ENCODE measurements at places on chromosomes 5 and 9.

GRCh38 chr5:44389090-44389822 is at the start of gene FGF10:
TSS of gene FGF10 (minus strand) at chr5:44389420. CDS start at chr5:44388682, 738 bp downstream.
- DNase-seq, result no peak

DNA sequence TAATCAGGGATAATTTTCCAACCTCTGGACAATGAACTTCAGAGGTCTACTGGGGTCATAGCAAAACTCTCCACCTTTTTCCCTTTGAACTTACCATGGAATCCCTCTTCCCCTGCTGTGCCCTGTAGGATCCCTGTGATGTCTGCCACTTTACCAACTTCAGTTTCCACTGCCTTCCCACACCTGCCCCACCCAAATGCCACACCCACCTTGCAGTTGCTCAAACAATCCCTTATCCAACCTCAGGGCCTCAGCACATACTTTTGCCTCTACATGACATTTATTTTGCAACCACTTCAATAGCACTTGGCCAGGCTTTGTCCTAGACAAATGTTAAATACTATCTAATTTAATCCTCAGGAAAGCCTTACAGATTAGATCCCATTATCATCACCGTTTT is 463.7 kb upstream of the WWC1 start:
- peak; percentile 35 for DNase-seq

- DNase-seq, result no peak
These were observed 1.4 kb downstream of the GRIN1 start for GRCh38 chr9:137140151-137141012.

GRCh38 chr9:32395510-32396216 is 11.2 kb downstream of the ACO1 start:
- DNase-seq, result peak; percentile 95

GRCh38 chr9:130445268-130445983 is 665 bp downstream of the ASS1 start:
- DNase-seq, result peak; percentile 72

- no peak for DNase-seq
These were observed 92.0 kb upstream of the IRX4 start for GRCh38 chr5:1974501-1975405.

GRCh38 chr9:127093319-127094020 is 29.0 kb downstream of the ANGPTL2 start:
- no peak for DNase-seq

DNA sequence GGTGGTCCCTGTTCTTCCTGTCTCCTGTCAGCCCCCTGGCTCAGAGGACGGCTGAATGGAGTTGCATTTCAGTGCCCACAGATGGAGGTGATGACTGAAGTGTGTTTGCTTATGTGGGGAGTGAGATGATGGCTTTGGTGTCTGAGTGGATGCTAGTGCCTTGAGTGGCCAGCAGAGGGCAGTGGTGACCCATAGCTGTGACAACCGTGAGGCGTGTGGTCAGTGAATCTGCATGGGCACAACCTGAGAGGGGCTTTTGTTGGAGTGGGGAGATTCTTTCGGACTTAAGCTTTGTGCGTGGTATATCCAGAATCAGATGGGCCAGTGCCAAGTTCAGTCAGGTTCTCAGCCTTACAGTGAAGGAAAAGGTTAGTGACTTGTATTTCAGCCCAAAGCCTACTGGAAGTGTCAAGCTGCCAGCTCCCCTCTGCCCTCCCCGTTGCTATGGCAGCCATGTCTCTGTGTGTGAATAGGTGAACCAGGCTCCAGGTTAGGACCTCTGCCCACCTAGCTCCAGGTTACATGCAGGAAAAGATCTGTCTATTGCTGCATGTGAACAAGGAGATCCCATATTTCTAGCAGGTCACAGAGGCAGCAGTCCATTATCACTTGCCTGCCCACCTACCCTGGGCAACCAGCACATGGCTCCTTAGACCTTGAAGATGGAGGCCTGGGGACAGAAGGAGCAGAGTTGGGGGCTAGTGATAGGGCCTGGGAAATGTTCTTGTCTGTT is 14.7 kb upstream of the CXXC5 start:
- peak; percentile 67 for DNase-seq

DNA sequence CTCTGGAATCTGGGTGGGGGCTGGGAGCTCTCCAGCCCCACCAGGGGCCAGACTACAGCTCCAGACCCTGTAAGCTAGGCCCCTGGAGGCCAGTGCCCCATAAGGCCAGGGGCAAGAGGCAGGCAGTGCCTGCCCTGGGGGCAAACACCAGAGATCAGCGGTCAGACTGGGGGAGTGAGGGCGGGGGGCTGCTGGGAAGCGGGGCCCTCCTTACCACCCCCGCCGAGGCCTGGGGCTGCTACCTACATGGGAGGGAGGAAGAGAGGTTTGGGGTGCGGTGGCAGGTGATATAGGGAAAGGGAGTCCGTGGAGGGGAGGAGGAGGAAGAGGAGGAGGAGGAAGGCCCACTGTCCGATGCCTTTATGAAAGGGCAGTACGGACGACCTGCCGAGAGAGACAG is 12.7 kb downstream of the PRR7 start:
- DNase-seq, result no peak

GRCh38 chr9:68750255-68750654 is 45.2 kb downstream of the PIP5K1B start:
- no peak for DNase-seq

- no peak for DNase-seq
These were observed 197.0 kb downstream of the DRD1 start for GRCh38 chr5:175246889-175247520.

GRCh38 chr5:74938250-74938933 is 72.2 kb upstream of the FAM169A start:
- DNase-seq, result peak; percentile 52

GRCh38 chr9:69594180-69594579 is 78.0 kb downstream of the APBA1 start:
- DNase-seq, result no peak

GRCh38 chr5:134053314-134053839 is 48.6 kb upstream of the VDAC1 start:
- no peak for DNase-seq

GRCh38 chr5:3034881-3035280 is 283.4 kb upstream of the IRX2 start:
- DNase-seq, result no peak

GRCh38 chr9:119343059-119343990 is 25.9 kb downstream of the BRINP1 start:
- no peak for DNase-seq

DNA sequence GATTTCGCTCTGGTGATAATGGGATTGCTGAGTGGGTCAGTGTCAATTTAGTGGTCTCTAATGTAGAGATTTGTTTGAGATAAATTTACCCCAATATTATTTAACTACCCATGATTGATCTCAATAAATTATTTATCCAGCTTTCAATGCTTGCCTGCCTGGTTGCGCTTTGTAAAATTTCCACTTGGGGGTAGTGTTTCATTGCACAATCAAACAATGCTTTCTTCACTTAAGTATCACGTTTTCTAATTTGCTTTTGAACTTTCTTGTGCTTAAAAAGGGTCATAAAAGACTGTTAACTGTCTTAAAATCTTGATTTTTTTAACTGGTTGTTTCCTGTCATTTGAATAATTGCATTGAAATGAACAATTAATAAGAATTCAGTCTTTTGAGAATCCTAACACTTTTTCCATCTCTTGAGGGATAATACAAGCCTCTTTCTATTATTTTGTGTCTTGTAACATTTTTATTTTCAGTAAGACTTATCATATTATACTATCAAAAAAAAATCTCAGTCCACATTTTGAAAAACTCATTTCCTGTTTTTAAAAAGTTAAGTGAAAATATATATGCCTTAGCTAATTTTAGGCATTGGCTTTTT is 18.7 kb downstream of the HSD17B4 start:
- DNase-seq, result peak; percentile 41

DNA sequence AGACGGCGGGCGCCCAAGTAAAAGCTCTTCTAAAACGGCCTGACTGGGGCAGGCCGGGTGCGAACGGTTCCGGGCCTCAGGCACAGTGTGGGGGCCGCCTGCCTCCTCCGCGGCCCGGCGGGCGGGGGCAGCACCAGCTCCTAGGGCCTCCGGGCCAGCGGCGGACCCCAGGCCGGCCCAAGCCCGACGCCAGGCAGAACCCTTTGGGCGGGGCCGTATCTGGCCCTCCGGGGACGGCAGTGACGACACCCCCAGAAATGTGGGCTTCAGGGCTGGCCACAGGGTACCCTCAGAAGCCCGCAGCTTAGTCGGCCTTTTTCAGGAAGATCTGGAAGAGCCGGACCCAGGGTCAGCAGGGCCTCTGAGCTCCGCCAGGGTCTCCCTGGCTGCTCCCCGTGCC is 4.0 kb downstream of the LTC4S start:
- DNase-seq, result no peak

DNA sequence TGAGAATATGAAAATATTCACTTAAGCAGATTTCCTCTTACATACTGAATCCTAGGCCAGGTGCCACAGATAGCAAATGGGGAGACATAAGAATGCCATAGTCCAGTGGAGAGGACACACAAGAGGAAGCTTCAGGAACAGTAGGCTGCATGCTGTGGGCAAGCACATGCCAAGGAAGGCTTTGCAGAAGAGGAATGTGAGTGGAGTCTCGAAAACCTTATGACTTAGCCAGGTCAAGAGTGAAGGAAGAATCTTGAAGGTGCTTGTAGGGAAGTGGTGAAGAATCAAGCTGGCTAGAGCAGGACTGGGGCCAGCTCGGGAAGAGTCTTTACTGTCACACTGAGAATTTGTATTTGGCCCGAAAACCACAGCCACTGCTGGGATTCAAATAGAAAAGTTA is 20.4 kb downstream of the RPS23 start:
- no peak for DNase-seq

DNA sequence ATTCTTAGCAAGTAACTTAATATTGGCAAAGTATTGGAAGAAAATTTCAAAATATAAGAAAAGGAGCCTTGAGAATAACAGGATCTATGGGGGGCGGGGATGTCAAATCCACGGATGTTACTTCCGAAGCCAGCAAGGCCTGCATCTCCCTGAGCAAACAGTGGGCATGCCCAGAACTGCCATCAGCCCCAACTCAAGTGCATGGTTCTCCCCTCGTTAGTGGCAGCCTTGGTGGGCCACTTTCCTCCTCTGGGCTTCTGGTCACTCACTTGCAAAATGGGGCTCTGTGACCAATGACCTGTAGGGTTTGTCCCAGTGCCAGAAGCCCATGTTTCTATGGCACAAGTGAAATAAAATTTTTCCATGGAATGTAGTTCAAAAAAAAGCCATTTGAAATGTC is 27.2 kb upstream of the MED10 start:
- DNase-seq, result no peak

DNA sequence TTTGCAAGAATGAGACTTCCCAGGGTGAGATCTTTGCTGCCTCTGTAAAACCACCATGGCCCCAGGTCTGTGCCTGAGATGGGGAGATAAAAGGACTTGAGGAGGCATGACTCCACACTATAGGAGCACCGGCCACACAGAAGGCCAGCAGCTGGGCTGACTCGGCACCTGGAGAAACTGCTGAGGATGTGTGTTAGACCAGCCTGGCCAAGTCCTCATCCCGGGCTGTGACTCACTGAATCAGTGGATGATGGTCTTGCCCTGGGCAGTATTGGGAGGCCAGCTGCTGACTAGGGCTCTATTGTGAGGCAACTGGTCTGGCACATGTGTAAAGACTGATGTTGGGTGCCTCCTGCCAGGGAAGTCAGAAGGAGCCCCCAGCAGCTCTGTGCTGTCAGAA is 286.2 kb downstream of the ACTL7B start:
- DNase-seq, result peak; percentile 72

- no peak for DNase-seq
These were observed 303.6 kb downstream of the PIK3R1 start for GRCh38 chr5:68519143-68519542.

GRCh38 chr5:120405923-120406322 is 58.2 kb upstream of the PRR16 start:
- DNase-seq, result peak; percentile 42

GRCh38 chr9:36192196-36192595 is 1.5 kb downstream of the CLTA start:
- no peak for DNase-seq

GRCh38 chr9:72334658-72335337 is 30.2 kb downstream of the ZFAND5 start:
- DNase-seq, result no peak

DNA sequence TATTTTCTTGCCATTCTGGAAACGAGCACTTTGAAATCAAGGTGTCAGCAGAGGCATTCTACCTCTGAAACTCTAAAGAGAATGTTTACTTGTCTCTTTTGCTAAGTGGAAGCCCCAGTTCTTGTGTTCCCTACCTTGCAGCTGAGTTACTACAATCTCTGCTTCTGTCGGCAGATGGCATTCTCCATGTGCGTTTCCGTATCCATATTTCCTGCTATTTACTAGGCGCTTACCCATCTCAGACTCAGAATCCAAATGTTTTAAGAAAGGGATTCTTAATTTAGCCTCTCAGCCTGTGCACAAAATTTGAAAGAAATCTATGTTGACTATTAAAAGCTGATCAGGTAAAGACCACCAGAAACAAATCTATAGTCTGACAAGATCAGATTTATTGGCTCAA is 221.3 kb upstream of the FTMT start:
- DNase-seq, result peak; percentile 22

DNA sequence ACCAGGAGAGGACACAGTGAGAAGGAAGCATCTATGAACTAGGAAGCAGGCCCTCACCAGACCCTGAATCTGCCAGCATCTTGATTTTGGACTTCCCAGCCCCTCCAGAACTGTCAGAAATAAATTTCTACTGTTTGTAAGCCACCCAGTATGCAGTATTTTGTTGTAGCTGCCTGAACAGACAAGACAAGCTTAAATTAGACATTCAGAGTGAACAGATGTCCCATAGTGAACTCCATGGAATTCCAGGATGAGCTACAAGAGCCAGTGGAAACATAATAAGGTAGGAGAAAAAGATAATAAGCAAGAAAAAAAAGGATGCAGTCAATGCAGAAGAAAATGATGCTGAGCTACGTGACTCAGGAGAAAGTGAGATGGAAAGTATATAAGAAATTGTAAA is 47.8 kb upstream of the MAMDC2 start:
- DNase-seq, result no peak

GRCh38 chr5:141870871-141871270 is 7.3 kb downstream of the PCDH1 start:
- DNase-seq, result no peak

DNA sequence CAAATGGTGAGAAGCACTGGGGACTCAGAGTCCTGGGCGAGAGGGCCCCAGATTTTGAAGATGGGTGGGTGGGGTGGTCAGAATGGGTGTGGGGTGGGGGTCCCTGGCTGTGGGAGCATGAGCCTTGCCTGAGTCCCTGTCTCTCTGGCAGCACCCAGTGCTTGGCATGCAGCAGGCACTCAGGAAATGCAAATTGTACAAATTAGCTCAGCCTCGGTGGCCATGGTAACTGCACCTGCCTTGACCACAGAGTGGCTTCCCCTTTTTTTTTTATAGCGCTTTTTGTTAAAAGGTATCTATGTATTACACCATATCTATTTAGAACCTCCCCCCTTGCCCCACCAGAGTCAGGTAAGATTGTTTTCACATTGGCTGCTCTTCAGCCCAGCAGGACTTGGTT is 19.2 kb upstream of the PITX1 start:
- no peak for DNase-seq

DNA sequence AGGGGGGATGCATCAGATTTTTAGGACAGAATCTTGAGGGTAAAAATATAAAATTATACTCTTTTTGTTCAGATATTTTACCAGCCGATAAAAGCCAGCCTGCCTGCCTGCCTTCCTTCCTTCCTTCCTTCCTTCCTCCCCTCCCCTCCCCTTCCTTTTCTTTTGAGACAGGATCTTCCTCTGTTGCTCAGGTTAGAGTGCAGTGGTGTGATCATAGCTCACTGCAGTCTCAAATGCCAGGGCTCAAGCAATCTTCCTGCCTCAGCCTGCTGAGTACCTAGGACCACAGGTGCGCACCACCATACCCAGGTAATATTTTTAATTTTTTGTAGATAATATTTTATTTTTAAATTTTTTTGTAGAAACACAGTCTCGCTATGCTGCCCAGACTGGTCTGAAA is 330.0 kb downstream of the CCDC171 start:
- DNase-seq, result no peak

Data from AG10803 (cell line).